ENCODE measurements at places on chromosomes 6 and 20. TPM values are rescaled to one million over a fixed set of nuclear protein-coding genes. Genes with fewer than 3 reads are reported as not detected.

The STMND1 gene
- not detected for total RNA-seq

DNA sequence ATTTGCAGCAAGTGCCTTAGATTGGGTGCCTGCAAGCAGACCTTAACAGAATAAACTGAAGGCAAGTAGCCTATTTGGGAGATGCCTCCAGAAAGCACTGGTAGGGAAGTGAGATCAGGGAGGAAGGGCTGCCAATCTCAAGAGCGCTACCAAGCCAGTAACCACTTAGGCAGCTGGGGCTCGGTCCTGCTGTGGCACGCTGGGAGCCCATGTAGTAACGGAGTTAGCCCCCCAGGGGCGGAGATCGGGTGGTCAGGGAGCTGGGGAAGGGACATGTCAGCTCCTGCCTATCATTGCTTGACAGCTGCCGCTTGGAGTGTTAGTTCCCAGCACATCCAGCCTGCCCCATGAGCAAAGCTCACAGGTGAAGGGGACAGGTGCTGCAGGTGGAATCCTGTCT lies 127.0 kb downstream of the CEBPB start:
- no peak overlapping the region for H3K4me3 ChIP-seq
- H3K4me1 ChIP-seq: peaks cover 12% of the 10 kb centered on the region
- DNase-seq: no peak
- H3K27me3 ChIP-seq: no peaks in the 10 kb centered on the region
- no peak overlapping the region for H3K27ac ChIP-seq

DNA sequence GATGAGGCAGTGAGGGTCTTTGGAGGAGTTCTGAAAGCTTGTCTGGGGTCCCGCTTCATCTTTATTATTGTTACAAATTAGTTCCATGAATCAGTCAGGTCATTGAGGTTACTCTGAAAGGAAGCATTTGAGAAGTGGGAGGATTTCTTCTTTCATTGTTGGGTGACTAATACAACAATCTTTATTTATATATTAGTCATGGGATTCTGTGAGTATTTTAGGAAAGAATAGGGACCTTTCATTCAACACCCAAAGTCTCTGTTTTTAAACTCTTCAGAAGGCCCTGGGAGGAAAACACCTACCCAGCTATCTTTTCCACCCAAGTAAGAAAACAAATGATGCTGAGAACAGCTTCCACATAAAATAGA lies 98.3 kb downstream of the SOD2 start:
- H3K4me1 ChIP-seq: peaks cover 6% of the 10 kb centered on the region
- no peaks in the 10 kb centered on the region for H3K36me3 ChIP-seq
- H3K4me3 ChIP-seq: no peak overlapping the region
- no peak overlapping the region for H3K27ac ChIP-seq
- no peak for DNase-seq

GRCh38 chr20:15185322-15185721 lies 847.9 kb upstream of the FLRT3 start:
- H3K27ac ChIP-seq: no peak overlapping the region
- no peak for DNase-seq
- no peak overlapping the region for H3K4me3 ChIP-seq

DNA sequence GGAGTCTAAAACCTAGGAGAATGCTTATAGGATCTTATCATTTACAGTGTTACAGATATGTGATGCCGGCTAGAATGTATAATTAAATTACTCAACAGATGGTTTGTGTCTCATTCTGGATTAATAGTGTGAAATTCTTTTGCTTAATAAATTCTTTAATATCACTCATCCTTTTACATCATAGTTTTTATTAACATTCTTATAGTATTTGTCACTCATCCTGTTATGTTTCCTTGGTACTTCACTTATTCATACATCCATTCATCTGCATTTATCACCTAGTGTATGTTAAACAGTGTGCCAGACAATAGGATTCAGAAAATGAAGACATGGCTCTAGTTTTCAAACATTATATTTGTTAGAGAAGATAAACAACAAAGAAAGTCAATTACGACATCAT lies 468.7 kb downstream of the FRK start:
- DNase-seq: no peak
- H3K27ac ChIP-seq: no peak overlapping the region
- H3K4me3 ChIP-seq: no peak overlapping the region
- H3K27me3 ChIP-seq: no peaks in the 10 kb centered on the region

The FUT9 gene
- total RNA-seq: not detected

The DNMT3B gene
- total RNA-seq: 0.27 TPM

- no peak overlapping the region for H3K4me3 ChIP-seq
- DNase-seq: no peak
- H3K27me3 ChIP-seq: peaks cover 6% of the 10 kb centered on the region
- no peaks in the 10 kb centered on the region for H3K4me1 ChIP-seq
- H3K27ac ChIP-seq: no peak overlapping the region
Measured at GRCh38 chr20:57076951-57077350, 189.5 kb downstream of the BMP7 start.

Measured in heart right ventricle (tissue), 16 donors.